ENCODE measurements at places on chromosomes 4 and X.
A peak's percentile ranks its signal among the peaks of the same experiment; 100 is the strongest.

DNA sequence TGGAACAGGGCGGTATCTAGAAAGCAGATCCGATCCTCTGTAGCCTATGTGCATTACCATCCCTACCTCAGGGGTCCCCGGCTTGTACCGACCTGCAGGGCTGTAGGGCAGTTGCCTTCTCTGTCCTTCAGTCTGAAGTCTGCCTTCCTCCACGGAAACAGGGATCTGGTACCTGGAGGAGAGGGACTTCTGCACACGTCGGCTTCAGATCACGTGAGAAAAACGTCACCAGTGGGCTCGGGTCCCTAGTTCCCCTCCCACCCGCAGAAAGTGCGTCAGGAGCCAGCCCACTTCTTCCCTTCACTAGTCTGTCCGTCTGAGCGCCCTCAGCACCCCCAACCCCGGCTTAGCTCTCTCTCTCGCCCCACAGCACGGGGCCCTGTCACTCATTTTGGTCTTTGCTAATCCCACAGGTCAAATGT lies at the start of gene TCEAL5:
Gene TCEAL5, minus strand, starts transcription at position 170 of the 422 bp plus-strand sequence. CDS start 2,187 bp downstream, outside the sequence.
- DNase-seq, result peak; percentile 1

DNA sequence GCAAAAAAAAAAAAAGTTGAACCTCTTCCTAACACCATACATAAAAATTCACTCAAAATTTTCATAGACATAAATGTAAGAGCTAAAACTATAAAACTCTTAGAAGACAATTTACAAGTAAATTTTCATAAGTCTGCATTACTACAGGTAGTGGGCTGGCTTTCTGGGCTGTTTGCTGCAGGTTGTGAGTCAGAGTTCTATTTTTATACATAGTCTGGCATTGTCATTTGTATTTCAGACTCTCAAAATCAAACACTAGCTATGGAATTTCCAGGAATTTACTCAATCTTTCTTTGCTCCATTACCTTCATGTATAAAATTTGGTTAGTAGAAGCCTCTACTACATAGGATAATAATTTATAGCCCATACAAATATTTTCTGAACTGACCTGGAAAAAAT lies 227.2 kb downstream of the COX18 start:
- DNase-seq, result no peak

DNA sequence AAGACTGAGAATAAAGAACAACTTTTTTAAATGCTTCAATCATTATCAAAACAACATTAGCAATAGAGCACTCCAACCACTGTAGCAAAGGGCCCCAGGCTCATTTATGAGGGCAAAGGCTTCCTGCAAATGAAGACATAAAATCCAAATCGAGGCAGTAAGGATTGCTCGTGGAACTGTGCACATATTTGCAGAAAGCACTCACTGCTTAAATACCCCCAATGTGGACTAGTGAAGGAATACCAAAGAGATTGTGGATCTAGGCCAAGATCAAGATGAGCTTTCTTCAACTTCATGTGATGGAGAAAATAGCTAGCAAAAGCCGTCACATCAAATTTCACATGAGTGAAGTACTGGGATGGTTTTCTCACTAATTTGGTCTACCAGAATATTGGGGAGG lies 35.2 kb downstream of the GPC3 start:
- DNase-seq, result no peak

- peak; percentile 42 for DNase-seq
These were observed 146.4 kb downstream of the FHIP1A start for GRCh38 chr4:151555151-151555945.

GRCh38 chr4:13674971-13675370 lies 47.4 kb upstream of the BOD1L1 start:
- DNase-seq, result no peak

GRCh38 chr4:169226565-169226964 lies 44.2 kb downstream of the SH3RF1 start:
- DNase-seq, result peak; percentile 25
